ENCODE measurements at places on chromosomes 16 and 17.

DNA sequence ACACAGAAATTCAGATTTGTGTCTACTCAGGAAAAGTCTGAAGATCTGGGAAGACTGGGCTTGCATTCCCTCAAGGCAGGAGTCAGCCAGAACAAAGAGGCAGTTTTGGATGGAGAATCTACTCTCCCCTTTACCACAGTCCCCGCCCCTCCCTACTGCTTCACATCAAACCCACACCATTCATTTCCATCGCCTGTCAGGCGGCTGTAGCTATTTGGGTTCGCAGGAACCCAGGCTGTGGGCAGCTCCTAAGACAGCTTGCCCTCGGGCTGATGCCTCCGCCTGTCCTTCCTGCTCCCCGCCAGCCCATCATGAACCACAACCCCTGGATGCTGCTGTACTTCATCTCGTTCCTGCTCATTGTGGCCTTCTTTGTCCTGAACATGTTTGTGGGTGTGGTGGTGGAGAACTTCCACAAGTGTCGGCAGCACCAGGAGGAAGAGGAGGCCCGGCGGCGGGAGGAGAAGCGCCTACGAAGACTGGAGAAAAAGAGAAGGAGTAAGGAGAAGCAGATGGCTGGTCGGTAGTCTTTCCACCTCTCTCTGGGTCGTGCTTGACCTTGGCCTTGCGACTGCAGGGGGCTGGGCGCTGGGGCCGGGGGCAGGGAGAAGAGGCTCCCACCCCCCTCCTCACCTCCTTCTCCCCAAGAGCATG lies 27.0 kb upstream of the ABCC3 start:
- DNase-seq = no peak

DNA sequence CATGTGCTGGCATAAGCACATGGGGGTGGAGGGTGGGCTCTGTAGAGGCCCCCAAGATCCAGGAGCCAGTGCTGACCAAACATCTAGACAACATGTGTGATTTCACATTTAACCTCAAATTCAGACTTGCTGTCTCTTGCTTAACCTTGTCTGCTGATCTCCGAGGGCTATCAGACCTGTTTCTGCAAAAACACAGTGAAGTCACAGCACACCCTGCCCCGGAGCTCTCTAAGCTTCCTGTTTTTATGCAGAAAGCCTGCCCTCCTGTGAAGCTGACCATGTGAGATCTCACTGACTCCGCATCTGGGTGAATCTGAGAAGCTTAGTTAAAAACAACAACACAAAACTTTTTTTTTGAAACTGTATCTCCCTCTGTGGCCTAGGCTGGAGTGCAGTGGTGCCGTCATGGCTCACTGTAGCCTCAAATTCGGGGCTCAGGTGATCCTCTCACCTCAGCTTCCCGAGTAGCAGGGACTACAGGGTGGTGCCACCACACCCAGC lies 6.6 kb upstream of the DPEP2 start:
- no peak for DNase-seq

- DNase-seq = no peak
These were observed 114.8 kb downstream of the GNAO1 start for GRCh38 chr16:56305956-56306565.

- DNase-seq = no peak
These were observed 43.9 kb upstream of the ICAM2 start for GRCh38 chr17:64064331-64064730.

GRCh38 chr16:76360404-76360803 lies 83.2 kb downstream of the CNTNAP4 start:
- DNase-seq = no peak

DNA sequence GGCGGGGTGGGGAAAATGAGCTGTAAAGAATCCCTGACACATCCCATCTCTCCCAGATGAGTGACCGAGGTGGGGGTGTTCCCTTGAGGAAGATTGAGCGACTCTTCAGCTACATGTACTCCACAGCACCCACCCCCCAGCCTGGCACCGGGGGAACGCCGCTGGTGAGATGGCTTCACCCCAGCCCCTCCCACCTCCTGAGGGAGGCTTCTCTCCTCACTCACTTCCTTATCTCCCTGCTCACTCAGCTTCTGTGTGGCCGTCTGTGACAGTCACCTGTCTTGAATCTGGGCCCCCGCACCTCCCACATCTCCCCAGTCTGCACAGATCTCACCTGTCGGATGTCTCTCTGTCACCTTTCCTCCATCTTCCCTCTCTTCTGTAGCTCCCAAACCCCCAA lies 13.4 kb downstream of the PDK2 start:
- no peak for DNase-seq

GRCh38 chr16:57577691-57578224 lies 35.3 kb downstream of the ADGRG5 start:
- DNase-seq = no peak

DNA sequence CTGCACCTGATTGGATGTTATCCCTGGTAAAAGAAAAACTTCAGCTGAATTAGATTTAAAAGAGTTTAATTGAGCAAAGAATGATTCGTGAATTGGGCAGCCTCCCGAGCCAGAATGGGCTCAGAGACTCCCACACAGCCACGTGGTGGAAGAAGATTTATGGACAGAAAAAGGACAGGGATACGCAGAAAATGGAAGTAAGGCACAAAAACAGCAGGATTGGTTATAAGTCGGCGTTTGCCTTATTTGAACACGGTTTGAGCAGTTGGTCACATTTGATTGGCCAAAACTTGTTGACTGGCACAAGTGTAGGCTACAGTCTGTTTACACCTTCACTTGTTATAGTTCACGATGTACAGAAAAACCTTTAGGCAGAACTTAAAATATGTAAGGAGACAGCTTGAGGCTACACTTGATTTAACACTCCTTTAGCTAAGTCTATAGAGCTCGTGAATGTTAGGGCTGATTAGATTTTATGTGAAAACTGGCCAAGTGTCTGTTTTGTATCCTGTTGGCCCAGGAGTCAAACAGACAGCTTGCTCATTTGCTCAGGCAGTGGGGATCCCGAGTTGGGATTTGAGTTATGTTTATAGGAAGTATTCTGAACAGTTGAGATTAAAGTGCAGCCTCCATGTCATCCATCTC lies 119.5 kb upstream of the SHISA6 start:
- no peak for DNase-seq

GRCh38 chr17:77502626-77503292 lies 362.0 kb downstream of the SEC14L1 start:
- DNase-seq = no peak

DNA sequence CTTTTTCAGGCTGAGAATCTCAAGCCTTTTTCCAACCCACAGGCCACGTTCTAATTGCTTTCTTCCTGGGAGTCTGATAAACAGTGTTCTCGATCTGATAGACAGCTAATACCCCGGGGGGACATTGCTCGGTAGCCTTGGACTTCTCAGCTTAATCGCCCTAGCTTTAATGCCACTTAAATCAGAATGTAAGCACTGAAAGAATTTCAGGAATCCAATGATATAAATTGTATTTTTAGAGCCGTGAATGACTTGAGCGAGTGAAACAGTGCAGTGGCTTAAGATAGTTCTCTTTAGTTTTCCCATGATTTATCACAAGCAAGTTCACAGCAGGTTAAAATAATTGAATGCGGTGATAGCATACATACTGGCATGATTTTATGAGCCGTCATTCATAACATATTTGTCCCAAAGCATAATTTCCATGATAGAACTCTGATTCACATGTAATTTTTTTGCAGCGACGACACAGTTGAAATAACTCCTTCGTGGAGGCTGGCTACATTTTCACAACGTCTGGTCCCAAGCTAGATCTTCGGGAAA lies 116.1 kb upstream of the MYOCD start:
- no peak for DNase-seq

DNA sequence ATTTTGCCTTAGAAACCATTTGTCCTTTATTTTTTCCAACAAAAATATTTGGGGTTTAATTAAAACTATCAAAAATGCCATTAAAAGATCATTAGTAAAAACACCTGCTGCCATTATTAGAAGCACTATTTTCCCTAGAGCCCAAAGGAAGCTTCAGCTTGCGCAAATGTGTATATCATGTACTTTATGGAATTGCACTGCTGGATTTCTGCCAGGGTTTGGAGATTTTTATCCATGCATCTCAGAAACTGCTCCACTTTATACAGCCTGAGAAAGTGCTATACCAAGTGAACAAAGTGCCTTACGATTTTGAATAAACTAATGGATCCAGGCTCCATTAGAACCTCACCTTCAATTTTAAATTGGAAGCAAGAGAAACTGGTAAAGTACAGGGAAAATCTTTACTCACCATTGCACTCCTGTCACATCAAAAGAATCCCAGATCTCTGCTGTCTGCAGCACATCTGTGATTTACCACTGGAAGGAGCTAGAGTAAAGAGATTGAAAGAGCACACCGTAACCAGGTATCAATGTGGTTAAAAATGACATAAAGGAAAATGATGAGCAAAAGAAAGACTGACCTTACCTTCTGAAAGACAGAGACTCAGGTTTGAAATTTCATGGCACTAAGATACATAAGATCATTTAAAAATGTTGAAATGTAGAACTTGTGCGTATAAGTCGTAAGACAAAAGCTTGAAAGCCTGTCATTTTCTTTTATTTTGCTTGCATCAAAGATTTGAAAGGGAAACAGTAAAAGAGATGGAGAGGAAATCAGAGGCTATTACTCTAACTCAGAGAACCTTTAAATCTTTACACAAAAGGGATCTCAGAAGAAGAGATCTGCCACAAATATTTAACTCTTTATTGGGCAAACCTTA lies 678.1 kb upstream of the GOT2 start:
- no peak for DNase-seq

DNA sequence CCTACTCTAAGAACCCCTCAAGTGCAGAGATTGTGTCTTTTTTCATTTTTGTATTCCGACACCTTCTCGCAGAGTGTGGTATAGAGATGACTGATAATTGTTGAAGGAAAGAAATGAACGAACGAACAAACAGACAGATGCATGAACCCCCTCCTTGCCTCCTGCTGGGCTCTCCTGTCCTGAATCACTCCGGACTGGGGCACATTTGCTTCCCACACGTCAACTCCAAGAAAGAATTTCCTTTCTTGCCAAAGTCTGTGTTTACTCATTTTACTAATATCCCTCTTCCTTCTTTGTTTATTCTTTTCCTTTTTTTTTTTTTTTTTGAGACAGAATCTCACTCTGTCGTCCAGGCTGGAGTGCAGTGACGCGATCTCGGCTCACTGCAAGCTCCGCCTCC lies 37.5 kb upstream of the BHLHA9 start:
- DNase-seq = no peak

- peak; percentile 82 for DNase-seq
These were observed 40.2 kb downstream of the ARL4D start for GRCh38 chr17:43439041-43439440.

DNA sequence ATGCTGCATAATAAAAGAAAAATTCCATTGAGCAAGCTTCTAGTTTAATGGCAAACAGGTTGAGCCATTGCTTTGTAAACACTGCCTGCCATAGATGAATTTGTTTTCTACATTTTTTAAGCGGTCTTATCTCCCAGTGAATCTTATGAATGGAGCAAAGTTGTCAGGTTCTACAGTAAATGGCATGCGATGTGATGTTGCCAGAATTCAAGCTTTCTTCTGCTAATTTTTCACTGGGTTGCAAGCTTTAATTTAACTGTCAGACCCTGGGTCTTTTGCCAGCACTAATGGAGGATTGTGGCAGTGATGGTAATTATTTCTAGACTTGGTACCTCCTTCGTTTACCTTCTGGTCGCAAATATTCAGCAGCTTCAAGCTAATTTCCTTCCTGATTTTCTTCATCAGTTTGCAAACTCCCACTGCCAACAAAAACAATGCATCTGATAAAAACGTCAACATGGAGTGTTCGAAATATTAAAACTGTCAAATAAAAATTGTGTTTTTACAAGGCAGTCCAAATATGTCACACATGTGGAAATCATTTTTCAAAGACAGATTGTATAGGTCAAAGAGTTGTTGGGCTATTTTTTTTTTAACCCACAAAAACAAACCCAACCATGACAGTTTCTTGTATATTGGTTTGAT lies 274.2 kb upstream of the ERCC4 start:
- no peak for DNase-seq

GRCh38 chr16:3716831-3717234 lies 491 bp downstream of the TRAP1 start:
- DNase-seq = peak; percentile 20

- DNase-seq = no peak
These were observed 43.8 kb downstream of the SOCS1 start for GRCh38 chr16:11211977-11212797.

GRCh38 chr17:27782791-27783206 lies 17.5 kb downstream of the NOS2 start:
- DNase-seq = no peak

DNA sequence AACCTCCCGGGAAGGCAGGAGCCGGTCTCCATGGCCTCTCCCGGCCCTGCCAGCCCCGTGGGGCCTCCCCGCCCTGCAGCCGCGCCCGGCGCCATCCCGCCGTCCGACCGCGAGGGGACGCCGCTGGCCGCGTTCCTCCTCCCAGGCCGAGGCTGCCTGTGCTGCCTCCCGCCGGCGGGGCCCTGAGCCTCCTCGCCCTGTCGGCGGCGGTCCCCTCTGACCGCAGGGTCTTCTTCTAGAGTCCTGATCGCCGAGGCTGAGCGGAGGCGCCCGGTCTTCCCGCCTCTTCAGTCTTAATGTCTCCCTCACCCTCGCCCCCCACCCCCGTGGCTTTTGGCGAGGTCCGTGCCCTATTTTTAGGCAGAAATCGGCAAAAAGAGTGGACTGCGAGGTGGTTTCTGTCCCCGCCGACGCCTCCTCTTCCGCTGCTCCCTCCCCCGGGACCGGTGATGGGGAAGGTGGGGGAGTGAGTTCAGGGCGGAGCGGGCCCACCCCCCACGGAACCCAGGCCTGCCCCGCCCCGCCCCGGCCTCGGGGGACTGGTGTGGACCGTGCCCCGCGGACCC lies 794 bp upstream of the CPNE7 start:
- DNase-seq = peak; percentile 58

DNA sequence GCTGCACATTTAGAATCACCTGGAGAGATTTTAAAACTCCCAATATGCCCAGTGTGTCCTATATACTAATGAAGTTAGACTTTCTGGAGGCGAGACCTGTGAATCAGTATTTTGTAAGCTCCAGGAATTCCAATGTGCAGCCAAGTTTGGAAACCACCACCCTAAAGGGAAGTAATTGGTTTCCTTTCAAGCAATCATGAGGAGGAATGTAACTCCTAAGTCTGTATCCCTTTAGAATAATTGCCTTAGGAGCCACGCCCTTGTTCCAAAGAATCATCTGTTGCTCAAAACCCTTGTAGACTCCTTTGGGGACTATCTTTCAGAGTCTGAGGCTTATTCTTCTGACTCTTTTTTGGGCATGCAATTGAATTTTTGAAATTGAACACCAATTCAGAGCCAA lies 84.4 kb downstream of the DNAH9 start:
- no peak for DNase-seq

- no peak for DNase-seq
These were observed 136.7 kb downstream of the SNX11 start for GRCh38 chr17:48244121-48244711.

DNA sequence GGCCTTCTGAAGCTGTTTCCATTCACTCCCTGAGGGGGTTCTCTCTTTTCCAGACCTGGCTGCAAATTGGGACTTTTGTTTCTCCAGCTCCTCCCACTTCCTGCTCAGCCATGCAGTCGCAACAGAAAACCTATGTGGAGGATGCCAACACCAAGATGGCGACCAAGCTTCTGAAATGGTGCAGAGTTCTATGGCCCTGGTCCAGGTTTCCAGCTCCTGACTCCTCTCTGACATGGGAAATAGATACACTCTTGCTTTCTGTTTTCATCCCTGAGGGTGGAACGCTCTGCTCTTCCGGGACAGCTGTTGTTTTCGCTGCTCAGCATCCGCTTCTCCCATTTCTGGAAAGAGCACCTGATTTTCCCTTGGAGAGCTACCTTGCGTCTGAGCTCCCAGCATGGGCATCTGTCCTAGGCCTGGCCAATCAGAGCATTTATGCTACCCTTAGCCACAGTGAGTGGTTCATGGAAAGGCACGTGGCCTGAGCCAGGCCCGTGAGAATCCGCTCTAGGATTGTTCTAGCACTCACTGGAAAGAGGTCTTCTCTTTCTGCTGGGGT lies 8.1 kb downstream of the GPRC5B start:
- DNase-seq = no peak

GRCh38 chr17:74368341-74369081 lies 1.2 kb downstream of the GPR142 start:
- DNase-seq = peak; percentile 73

Measured in NCI-H1436 (cell line).